ENCODE measurements at places on chromosomes 3 and 15. TPM values are rescaled to one million over a fixed set of nuclear protein-coding genes. Genes with fewer than 3 reads are reported as not detected.

CCNB2 gene
- not detected for total RNA-seq

GRCh38 chr3:128859630-128860029 is 19.8 kb upstream of the ACAD9 start:
- no peak overlapping the region for H3K4me3 ChIP-seq
- H3K27ac ChIP-seq = no peak overlapping the region
- no peaks in the 10 kb centered on the region for H3K36me3 ChIP-seq
- no peak for DNase-seq
- H3K4me1 ChIP-seq = no peaks in the 10 kb centered on the region

DNA sequence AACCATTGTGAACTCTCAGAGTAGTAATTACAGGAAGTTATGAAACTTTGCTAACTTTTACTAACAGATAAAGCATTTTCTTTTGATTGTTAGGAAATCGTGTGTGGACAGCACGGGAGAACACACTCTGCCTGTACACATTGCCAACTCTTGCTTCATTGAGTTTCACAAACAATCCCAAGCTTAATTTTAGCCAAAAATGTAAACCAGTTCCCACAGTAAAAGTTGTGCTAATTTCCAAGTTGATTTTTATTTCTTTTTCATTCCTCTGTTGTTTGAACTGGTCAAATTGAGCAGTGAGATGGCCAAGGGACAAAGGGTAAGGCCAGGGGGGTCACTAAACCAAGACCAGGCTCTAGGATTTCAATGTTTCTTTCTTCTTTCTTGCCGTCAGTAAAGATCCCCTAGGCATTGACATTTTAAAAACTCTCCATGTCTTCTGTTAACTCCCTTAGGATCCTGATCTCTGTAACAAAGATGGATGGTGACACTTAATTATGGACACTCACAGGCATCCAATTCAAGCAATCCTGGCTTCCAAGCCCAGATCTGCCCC is 414.9 kb downstream of the RBMS3 start:
- peaks cover 3% of the 10 kb centered on the region for H3K4me1 ChIP-seq
- peak overlapping the region; percentile 86 for H3K27ac ChIP-seq
- no peak for DNase-seq
- no peaks in the 10 kb centered on the region for H3K36me3 ChIP-seq

DNA sequence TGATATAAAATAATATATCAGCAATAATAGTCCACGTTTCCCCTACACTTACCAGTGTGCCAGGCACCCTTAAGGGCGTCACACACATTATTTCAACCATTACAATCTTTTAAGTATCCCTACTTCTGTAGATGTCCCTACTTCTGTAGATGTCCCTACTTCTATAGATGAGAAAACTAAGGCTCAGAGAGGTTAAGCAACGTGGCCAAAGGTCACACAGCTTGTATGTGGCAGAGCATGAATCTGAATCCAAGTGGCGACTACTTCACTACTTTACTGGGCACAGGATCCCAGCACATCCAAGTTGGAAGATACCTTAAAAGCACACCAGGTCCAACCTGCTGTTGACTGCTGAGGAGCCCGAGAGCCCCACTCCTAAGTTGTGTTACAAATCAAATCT is 77.5 kb downstream of the TLE3 start:
- H3K27ac ChIP-seq = no peak overlapping the region
- H3K27me3 ChIP-seq = no peaks in the 10 kb centered on the region
- H3K4me3 ChIP-seq = no peak overlapping the region
- DNase-seq = no peak
- peaks cover 4% of the 10 kb centered on the region for H3K4me1 ChIP-seq
- no peaks in the 10 kb centered on the region for H3K36me3 ChIP-seq

DNA sequence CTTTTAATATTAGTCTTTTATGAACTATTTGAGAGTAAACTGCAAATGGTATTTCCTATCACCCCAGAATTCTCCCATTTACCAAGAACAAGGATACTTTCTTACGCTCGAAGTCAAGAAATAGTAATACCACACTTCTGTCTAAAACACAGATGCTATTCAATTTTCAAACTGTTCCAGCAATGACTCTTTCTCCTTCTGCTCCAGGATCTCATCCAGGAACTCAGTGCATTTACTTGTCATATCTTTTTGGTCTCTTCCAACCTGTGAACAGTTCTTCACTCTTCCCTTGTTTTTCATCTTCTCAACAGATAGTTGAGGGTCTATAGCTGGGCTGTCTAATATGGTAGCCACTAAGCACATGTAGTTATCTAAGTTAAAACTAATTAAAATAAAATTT is 87.1 kb upstream of the GAP43 start:
- H3K27me3 ChIP-seq = no peaks in the 10 kb centered on the region
- H3K27ac ChIP-seq = no peak overlapping the region
- H3K4me1 ChIP-seq = no peaks in the 10 kb centered on the region
- no peaks in the 10 kb centered on the region for H3K36me3 ChIP-seq

HIGD2B gene
- not detected for total RNA-seq

GALNT15 gene
- total RNA-seq = 222 TPM

- no peak overlapping the region for H3K27ac ChIP-seq
- H3K4me1 ChIP-seq = no peaks in the 10 kb centered on the region
- H3K36me3 ChIP-seq = peaks cover 22% of the 10 kb centered on the region
- no peak for DNase-seq
These were observed 238.5 kb downstream of the ITPR1 start for GRCh38 chr3:4731543-4732111.

DNA sequence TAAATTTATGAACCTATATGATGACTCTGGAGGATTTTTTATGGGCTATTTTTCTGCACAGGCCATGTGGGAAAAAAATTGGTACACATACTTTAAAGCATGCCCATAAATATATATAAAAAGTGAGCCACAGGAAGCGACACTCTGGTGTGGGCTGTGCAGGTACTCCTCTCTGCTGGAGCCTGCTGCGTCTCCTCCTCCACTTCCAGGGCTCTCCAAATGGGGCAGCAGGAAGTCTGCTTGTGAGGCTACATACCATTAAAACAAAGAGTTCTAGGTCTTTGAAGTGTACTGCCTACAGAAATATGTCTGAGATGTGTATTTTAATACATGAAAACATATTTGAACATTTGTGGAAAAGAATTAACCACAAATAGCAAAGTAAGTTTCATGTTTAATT is 135.1 kb downstream of the CTNNB1 start:
- H3K27me3 ChIP-seq = no peaks in the 10 kb centered on the region
- H3K4me1 ChIP-seq = no peaks in the 10 kb centered on the region
- H3K27ac ChIP-seq = no peak overlapping the region
- no peak for DNase-seq
- no peak overlapping the region for H3K4me3 ChIP-seq

DNA sequence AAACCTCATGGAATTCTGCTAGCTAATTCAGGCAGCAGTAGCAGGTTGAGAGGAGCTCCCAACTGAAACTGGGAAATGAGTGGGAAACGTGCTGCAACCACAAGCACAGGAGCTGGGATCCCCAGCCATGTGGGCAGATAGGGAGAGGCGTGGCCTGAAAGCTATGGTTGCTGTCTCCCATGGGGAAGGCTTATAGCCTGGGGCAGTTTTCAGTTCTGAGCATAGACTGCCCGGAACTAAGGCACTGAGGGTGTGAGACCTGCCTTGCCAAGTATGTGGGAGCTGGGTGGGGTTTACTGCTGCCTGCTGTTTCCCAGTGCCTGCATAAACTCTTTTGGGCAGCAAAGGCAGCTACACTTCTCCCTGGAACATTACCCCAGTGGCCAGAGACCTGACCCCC is 229.5 kb downstream of the TUSC7 start:
- H3K27me3 ChIP-seq = no peaks in the 10 kb centered on the region
- no peak overlapping the region for H3K4me3 ChIP-seq
- no peaks in the 10 kb centered on the region for H3K36me3 ChIP-seq
- H3K4me1 ChIP-seq = no peaks in the 10 kb centered on the region
- H3K27ac ChIP-seq = no peak overlapping the region
- DNase-seq = no peak

All from ascending aorta (tissue), 2 donors.